Fibroblast of skin of left quadriceps (primary cell): ENCODE measurements at places on chromosomes 3 and 15.
A peak's percentile ranks its signal among the peaks of the same experiment; 100 is the strongest.

DNA sequence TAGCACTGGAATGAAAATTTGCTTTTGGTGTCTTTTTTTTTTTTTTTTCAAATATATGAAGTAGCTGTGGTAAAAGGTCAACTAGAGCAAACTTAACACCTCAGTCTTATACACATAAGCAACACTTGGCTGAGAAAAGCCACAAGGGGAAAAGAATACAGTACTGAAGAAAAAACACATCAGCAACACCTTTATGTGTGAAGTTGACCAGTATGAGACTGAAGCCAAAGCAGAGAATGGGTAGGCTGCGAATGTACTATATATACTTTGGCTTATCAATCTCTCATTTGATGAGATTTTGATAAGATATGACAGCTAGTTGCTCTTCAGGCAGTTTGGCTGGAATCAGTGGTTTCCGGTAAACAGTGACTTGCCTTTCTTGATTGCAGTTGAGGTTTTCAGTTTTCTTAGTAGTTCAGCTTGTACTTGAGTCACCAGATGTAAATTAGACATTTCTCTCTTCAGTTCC, 22.0 kb upstream of the ZCWPW2 start:
- no peak for DNase-seq

GRCh38 chr3:42674146-42674545, 11.2 kb upstream of the KLHL40 start:
- DNase-seq = no peak

- DNase-seq = no peak
Measured at GRCh38 chr3:133821767-133822638, 16.4 kb downstream of the SRPRB start.

DNA sequence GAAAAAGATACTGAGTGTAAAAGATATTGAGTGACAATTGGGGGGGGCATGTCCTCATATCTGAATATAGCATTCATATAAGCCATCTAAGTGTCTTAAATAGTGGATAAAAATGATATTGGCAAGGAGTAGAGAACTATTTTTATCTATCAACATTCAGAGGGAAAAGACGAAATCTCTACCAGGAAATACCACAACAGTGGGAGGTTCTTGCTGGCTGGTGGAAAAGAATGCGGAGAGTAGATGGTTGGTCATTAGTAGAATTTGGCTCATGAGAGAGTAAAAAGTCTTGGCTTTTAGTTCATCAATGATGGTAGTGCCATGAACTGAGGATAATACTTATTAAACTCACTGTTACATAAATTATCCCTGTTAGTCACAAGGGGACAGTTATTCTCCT, 4.8 kb upstream of the TCF12 start:
- DNase-seq = no peak

- DNase-seq = peak; percentile 27
Measured at GRCh38 chr3:69948246-69948862, 51.2 kb upstream of the SAMMSON start.

DNA sequence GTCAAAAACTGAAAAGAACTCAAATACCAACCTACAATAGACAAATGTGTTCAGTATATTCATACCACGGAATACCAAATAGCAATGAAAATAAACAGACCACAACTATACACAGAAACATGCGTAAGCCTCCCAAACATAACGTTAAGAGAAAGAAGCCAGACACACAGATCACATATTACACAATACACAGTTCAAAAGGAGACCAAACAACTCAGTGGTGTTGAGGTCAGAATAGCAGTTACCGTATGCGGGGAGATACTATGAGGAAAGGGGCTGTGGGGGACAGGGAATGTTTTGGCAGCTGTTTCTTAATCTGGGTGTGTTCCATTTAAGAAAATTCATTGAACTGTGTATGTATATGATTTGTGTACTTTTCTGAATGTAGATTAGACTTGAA, 6.6 kb downstream of the OSBPL10 start:
- no peak for DNase-seq

DNA sequence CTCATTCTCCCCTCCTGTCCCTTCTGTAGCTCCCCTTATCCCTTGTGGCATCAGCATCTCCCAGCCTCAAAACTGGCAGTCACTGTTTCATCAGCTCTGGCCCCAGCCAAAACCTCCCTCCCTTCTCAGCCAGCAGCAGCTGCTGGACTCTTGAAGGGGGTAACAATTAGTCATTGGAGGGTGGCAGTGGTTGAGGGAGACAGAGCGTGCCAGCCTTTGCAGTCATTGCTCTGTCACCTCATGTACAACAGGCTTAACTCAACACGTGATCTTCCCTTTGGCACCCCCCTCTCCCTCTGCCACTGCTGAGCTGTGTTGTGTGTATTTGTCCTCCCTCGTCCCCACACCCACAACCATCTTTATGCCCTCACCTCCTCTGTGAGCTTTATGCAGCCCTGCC, 28.2 kb downstream of the RBP2 start:
- no peak for DNase-seq

- no peak for DNase-seq
Measured at GRCh38 chr3:40268802-40269524, 40.5 kb upstream of the EIF1B start.

DNA sequence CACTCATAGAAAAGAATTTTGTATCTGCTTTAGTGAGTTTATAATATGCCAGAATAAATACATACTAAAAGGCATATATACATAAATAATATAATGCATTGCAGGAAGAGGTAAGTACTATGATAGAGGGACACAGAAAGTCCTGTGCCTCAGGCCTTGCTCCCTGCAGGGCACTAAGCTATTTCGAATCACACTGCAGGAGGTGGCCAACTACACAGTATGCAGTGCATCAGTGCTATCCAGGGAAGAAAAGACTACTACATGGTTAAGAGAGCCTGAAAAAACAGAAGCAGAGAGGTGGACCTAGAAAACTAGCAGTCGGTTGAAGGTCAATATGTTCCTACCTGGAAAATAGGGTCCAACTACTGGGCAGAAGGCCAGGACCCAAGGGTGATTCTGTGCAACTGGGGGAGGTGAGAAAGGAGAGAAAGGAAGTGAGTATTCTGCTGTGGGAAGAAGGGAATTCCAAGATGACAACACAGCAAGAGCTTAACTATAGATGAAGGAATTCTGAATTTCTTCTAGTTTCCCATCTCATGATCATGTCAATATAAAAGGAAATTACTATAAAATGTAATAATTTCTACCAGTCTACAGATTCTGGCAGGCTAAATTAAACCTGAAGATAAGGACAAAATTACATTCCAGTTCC, 218.0 kb downstream of the ZBTB20 start:
- no peak for DNase-seq

GRCh38 chr3:71076361-71077002, 507.0 kb downstream of the FOXP1 start:
- DNase-seq = no peak

- no peak for DNase-seq
Measured at GRCh38 chr3:126895178-126896066, 87.5 kb upstream of the PLXNA1 start.

DNA sequence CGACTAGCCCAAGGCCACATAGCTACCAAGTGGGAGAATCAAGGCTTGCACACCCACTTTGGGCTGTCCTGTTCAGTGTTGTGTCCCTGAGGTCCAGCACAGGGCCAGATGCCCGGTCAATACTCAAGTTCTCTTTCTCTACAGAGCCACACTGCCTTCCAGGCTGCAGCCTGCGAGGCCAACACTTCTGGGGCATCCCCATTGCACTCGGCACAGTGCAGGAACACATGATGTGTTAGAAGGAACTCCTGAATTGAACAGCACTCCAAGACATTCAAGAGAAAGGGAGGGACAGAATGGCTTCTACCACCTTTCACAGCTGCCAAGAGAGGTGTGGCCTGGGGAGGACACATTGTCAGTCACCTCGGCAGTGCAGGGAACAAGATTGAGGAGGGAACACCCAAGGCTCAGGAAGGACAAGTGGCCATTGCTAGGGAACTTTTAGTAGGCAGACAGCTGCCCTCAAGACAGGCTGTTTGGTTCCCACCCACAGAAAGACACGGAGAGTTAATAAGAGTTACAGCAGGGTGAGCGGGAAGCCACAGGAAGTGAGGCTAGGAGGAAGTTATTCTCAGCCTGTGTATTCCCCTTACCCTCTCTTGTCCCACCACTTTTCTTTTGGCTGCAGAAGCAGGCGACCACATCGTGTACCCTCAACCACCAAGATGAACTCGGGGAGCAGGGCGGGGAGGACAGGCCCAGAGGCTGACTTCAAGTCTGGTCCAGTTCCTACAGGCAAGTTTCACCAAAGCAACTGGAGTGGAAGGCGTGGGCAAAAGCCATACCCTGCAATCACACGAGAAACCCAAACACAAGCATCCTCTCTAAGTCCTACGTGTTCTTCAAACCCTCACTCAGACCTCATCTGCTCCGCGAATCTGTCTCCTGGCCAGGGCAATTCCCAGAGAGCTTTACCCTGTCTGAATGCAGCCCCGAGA, 69.4 kb downstream of the SRGAP3 start:
- no peak for DNase-seq

DNA sequence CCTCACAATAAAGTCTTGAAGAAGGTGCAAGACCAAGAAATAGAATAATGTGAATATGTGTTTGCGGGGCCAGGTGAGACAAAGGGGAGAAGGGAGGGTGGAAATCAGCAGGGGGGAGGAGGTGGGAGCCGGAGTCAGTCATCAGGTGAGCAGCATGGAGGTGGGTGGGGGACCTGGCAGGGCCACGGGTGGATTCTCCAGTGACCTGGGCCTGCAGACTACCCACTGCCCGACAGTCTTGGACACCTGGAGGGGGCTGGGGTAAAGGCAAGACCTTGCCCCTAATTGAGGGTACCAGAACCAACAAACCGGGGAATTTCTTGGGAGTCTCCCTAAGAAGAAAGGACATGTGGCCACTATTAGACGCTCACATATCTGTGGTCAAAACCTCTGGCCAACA, 95.8 kb downstream of the CHSY1 start:
- no peak for DNase-seq

DNA sequence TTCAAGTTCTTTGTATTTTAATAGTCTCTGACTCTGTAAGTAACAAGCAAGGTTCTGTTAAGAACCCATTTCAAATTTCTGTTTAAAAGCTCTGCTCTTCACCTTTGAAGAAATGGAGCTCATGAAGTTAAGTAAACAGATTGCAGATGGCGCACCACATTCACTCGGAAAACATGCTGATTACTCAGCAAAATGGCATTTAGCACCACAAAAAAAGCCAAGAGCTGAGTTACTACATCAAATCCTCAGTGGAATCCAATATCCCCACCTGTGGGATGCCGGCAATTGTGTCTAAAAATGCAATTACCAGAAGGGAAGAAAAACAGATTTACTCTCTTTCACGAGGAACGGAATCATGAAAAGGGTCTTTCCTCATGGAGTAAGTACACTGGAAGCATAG, 758.0 kb downstream of the NTRK3 start:
- peak; percentile 49 for DNase-seq

- DNase-seq = no peak
Measured at GRCh38 chr3:10328460-10329071, 7.7 kb upstream of the SEC13 start.

GRCh38 chr3:72436863-72437592, 411.2 kb downstream of the SHQ1 start:
- DNase-seq = no peak

- peak; percentile 92 for DNase-seq
Measured at GRCh38 chr15:63476229-63476632, 28.2 kb upstream of the USP3 start.

GRCh38 chr3:40278791-40279190, 30.7 kb upstream of the EIF1B start:
- DNase-seq = no peak

DNA sequence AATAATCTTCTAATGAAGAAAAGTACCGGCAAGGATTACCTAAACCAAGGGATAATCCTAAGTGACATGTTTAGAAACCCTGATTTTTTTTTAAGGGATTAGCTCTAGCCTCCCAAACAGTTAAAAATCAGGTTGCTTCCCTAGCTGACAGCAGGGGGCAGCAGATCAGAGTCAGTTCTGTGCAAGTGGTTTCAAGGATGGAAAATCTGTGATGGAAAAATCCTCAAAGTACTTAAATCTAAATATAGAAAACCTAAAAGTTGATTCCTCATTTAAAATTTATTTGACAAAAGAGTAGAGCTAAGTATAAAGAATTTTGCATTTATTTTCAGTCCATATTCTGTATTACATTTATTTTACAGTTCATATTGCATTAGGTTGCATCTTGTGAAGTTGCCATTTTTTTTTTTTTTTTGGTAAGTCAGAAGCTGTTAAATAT, 107.6 kb downstream of the PEX5L start:
- DNase-seq = peak; percentile 29

DNA sequence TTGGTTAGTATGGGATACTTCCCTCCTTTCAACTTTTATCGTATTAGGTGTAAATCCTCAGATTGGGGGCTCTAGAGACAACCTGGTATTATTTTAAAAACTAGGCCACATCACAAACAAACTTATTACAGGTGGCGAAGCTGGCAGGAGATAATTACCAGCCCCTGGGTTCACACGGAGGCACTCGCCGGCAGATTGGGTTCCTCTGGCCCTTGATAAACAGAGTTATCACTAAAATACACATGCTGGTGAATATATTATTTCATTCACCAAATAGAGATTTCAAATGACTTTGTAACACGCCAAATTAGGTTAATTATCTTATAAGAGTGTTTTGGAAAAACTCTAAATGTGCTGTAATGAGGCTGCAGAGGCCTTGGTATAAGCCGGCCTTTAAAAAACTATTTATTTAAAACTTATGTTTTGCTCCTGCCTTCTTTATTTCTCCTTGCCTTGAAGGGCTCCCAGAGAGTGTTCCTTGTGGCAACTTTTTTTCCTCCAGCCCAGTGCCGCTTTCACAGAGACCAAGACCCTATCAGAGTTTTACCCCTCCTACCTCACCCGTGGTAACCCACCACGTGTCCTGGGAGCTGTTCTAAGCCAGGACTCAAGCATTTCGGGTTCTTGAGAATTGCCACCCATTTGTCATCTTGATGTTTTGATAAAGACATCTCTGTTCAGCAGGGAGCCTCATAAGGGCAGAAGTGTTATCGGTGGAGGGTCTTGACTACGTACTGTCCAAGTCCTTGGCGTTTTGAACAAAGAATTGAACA, 468.6 kb upstream of the CFAP20DC start:
- DNase-seq = no peak

DNA sequence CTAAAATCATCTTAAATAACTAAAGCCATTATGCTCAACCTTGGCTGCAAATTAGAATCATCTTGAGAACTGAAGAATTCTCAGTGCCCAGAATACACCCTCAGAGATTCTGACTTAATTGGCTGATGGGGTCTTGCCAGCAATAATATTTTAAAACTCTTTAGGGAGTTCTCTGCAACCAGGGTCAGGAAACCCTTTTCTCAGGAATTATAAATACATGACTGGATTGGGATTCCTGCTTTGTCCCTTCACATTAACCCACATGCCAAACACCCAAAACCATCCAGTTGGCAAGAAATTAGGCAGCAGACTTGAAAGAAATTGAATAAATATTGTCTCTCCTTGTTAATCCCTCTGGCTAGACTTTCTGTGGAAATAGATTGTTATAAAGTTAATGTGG, 482.3 kb upstream of the NECTIN3 start:
- no peak for DNase-seq

DNA sequence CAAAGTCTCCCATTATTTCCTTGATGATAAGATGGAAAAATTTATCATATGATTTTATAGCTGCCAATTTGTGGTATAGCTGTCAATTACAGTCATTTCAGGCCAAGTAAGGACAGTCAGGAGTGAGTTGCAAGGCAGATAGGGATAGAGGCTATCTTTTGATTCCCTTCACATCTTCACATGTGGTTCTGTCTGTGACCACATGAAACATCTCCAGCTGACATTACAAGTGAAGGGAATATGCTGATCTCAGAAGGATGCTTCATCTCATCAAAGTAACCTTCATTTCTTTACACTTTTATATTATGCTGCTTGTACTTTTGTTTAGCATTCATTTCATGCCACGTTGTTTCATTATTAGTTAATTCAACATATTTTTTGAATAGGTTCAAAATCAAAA, 136.9 kb upstream of the CFAP20DC start:
- DNase-seq = no peak

- DNase-seq = no peak
Measured at GRCh38 chr15:79008659-79009058, 63.8 kb upstream of the CTSH start.
